Stimulated activated CD8-positive, alpha-beta memory T cell treated with anti-CD3 and anti-CD28 coated beads, Interleukin-4, amount 100 ng/mL, for 4 hours (primary cell): ENCODE measurements at places on chromosomes 3 and 15.

DNA sequence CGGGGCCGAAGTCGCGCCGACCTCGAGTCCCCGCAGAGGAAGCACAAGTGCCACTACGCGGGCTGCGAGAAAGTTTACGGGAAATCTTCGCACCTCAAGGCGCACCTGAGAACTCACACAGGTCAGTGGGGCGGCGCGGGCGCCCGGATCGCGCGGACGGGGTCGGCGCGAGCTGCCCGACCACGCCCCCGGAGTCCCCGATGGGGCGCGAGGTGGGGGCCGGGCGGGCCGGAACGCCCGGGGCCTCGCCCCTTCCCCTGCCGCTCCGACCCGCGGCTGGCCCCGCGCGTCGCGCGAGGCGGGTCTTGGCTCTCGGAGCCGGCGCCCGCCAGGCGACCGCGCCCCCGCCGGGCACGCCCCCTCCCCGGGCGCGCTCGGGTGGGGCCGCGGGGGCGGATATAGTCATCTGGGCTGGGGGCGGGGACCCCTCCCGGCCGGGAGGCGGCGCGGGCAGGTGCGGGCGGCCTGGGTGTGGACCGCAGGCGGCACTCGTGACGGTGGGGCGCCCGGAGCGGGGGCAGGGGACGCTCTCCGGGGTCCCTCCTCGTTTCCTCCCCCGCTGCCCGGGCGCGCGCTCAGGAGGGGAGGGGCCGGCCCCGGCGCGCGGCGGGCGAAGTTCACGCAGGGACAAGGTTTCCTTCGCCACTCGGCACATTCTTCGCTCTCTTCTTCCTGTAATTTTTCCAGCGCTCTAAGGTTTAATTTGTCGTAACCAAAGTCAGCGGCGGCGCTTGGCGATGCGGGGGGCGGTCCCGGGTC lies 1.2 kb downstream of the KLF13 start:
- DNase-seq = peak; percentile 70

GRCh38 chr3:152193673-152194267 lies 75.0 kb upstream of the MBNL1 start:
- no peak for DNase-seq

DNA sequence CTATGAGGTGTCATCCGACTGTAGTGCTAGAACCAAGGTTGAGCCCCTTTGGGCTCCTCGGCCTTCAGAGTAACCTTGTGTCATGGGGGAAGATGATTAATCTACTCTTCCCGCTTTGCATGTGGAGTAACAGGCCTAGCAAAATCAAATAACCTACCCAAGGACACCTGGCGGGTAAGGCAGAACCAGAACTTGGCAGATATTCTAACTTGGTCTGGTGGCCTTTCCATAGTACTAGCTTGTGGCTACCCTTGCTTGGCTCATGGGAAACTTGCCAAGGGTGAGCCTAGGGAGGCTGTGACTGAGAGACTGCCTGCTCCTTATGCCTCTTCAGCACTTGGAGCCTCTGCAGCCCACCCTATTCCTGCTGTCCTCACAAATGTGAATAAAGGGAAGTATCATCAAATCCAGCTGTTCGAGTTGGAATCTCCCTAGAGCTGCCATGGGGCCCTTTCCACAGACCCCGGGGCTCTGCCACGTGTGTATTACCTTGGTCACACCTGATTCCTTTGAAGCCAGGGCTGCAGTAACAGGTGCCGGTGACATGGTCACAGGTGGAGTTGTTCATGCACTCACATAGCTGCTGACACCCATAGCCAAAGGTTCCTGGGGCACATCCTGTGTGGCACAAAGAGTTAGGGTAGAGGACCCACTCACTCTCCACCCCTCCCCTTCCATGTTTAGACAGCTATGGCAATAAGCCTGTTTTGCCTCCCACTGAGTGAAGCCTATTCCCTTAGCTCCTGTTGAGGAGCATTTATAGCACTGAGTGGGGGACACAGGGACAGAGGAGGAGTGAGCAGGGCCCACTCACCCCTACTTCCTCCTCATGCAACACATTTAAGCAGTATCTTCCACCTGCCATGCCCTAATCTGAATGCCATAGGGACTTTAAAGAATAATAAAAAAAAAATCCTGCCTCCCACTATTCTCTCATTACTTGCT lies 46.0 kb downstream of the RAB11A start:
- DNase-seq = no peak

- no peak for DNase-seq
Observed at GRCh38 chr3:3778641-3779270, 20.5 kb upstream of the LRRN1 start.

DNA sequence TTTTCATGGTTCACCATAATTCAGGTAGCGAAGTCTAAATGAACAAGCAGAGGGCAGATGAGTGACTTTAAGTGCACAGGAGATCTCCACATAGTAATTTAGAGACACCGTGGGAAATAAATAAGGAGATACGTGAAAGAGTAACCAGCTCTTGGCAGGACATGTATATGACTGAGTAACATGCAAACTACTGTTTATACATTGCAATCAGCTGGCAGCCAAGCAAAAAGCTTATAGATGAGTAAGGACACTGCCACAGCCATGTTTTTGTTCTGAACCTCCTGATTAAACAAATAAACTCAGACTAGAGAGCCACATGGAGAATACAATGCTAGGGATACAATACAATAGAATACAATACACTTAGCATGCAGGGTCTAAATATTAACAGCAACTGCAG lies 252.4 kb downstream of the FHIT start:
- DNase-seq = no peak

DNA sequence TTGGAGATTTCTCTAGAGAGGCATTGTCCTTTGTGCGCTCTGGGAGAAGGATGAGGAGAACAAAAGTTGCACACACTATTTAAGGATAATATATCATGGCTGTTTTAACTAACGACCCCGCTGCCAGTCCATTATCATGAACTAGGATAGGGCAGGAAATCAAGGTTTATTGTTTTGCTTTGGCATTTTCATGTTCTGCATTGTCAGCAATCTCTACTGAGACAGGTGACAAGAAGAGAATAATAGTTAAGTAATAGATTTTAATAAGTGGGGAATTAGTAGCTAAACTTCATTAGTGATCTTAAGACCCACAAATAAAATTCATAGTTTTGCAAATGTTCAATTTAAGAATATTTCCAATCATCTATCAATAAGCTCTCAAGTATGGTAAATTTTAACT lies 20.6 kb upstream of the GMNC start:
- no peak for DNase-seq
